Activated naive CD8-positive, alpha-beta T cell treated with anti-CD3 and anti-CD28 coated beads for 36 hours (primary cell): ENCODE measurements at places on chromosomes 5 and 9.

GRCh38 chr9:115978659-115979096 lies 174.9 kb upstream of the PAPPA start:
- DNase-seq: no peak

GRCh38 chr5:119315516-119315949 lies 40.3 kb upstream of the TNFAIP8 start:
- peak; percentile 63 for DNase-seq

- no peak for DNase-seq
Observed at GRCh38 chr9:112771359-112772214, 21.0 kb downstream of the SNX30 start.

DNA sequence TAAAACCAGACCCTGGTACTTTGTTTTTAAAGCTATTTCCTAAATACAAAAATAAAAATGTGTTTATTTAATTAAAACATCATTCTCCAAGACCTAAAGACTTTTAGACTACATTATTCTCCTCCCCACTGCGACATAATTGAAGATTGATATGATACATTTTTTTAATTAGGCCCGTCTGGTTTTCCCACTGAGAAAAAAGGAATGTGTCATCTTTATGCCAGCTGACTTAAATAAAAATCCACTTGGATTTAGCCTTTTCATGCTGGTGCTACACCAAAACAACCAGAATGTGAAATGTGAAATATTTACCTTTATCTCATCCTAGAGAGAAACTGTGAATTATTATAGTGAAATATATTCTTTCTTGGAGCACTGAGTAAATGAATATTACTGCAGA lies 155.5 kb upstream of the PPP1R2B start:
- no peak for DNase-seq

DNA sequence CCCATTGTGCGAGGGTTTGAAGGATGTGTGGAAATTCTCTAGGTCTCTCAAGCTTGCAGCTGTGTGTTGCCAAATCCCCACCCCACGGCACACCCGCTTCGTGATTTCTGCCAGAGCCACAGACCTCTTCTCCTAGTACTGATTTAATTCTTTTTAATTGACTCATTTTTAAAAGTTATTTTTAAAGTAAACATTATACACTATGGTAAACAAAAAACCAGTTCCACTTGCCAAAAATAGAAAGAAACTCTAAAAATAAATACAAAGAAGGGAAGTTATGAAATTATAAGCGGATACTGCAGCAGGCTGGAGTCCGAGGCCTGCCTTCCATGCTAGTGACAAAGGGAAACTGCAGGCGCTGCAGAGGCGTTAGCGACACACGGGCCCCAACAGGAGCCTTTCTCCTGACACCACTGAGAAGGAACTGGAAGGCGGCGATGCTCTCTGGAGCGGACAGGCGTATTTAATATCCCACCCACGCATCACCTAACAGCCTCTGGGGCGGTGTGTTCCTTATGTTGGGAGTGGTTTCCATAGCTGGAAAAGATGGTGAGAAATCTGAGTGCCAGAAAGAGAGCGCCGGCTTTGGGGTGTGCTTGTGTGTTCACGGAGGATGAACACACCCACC lies 122.5 kb downstream of the COL23A1 start:
- DNase-seq: no peak

DNA sequence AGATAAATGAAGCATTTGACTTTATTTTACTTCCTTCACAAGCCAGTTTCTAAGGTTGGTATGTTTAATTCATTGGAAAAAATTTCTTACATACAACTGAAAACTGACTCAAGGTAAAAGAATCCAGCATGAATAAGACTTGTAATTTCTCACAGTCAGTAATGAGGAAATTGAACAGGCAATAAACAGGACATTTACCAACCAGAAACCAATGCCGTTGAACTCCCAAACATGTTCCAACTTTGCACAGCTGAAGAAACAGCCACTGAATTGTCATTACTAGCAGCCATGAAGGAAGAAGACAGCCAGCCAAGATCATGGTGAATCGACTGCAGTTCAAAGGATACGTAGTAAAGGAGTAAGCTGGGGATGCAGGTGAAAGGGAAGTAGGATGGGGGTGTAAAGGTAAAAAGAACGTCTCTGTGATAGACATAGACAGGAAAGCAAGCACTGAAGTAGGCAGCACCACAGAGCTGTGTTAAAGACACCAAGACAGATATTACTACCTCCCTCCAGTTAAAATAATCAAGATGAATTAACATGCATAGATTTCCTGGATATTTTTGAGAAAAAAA lies 21.3 kb upstream of the SLC12A2 start:
- no peak for DNase-seq

- DNase-seq: no peak
Observed at GRCh38 chr5:111227801-111228200, 3.6 kb downstream of the CAMK4 start.

- no peak for DNase-seq
Observed at GRCh38 chr9:15213249-15213648, 93.8 kb downstream of the TTC39B start.

- DNase-seq: no peak
Observed at GRCh38 chr5:102666164-102666946, 88.8 kb upstream of the PAM start.

- DNase-seq: no peak
Observed at GRCh38 chr9:131838530-131839280, 98.8 kb upstream of the RAPGEF1 start.

GRCh38 chr5:149129181-149129580 lies 12.1 kb upstream of the ABLIM3 start:
- DNase-seq: no peak

GRCh38 chr9:136996361-136997292 lies at the start of gene CLIC3:
TSS of gene CLIC3 (minus strand) at chr9:136996568. CDS start at chr9:136996543, 25 bp downstream.
- peak; percentile 47 for DNase-seq

DNA sequence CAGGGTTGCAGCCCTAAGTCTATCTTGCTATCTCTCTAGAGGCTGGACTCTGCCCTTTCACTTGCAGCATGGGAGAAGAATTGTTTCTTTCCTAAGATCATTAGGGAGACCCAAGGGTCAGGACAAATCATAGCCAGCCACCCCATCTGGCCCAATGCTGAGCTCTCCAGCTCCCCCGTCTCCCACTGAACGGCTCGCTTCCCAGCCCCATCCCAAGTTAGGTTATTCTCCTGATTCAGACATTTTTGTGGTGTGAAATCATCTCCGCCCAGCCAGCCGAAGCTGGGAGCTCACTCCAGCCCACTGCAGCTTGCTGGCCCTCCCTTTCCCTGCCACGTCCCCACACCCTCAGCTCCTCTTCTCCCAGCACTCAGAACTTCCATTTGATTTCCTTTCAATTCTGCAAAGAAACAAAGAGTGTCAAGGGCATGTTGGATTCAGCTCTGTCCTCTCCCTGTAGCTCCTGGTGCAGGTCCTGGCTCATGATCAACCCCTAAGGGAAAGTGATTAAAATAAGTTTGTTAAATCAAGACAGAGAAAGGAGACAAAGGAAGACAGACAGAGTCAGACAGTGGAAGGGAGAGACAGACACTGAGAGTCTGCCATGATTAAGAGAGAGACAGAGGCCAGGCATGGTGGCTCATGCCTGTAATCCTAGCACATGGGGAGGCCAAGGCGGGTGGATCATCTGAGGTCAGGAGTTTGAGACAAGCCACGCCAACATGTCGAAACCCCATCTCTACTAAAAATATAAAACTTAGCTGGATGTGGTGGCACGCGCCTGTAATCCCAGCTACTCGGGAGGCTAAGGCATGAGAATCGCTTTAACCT lies 12.6 kb upstream of the SPARC start:
- no peak for DNase-seq

GRCh38 chr5:54645882-54646355 lies 128.4 kb downstream of the SNX18 start:
- DNase-seq: no peak

DNA sequence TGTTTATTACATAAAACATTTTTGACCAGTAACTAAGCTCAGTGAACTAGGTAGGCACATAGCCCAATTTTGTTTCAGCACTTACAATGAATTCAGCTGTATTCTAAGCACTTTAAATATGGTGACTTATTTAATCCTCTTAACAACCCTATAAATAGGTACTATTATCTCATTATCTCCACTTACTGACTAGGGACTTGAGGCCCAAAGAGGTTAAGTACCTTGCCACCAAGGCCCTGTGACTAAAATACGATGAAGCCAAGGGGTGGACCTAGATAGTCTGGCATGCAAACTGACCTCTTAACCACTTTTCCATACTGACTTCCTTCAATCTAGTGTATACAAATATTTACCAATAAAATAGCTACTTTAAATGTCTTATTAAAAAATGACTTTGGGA lies 266.4 kb downstream of the ZNF608 start:
- DNase-seq: no peak

- DNase-seq: peak; percentile 62
Observed at GRCh38 chr5:16617274-16617968, 624 bp upstream of the RETREG1 start.

DNA sequence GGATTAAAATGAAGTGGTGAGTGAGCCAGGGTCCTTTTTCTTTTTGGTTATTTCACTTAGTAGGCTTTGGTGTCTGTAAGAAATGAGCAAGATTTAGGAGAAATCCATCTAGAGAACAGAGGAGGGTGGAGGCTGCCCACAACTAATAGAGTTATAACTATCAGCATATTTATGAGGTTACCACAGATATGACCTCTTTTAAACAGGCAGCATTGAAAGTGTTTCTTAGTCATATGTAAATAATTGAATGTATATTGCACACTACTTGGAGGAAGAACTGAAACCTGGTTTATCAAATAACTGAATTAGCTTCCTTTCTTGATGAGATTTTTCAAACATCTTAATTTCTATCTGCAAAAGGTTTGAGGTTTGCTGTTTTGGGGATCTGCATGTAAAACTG lies 483.1 kb upstream of the PIK3R1 start:
- DNase-seq: no peak

- DNase-seq: no peak
Observed at GRCh38 chr5:113760486-113760885, 247.0 kb downstream of the YTHDC2 start.

- DNase-seq: no peak
Observed at GRCh38 chr9:115025721-115026120, 92.2 kb downstream of the TNC start.

GRCh38 chr5:82785882-82786509 lies 291.2 kb downstream of the TMEM167A start:
- DNase-seq: no peak

- no peak for DNase-seq
Observed at GRCh38 chr5:72383280-72383679, 63.1 kb downstream of the PTCD2 start.

- DNase-seq: no peak
Observed at GRCh38 chr5:79850316-79850822, 140.7 kb downstream of the MTX3 start.

- DNase-seq: no peak
Observed at GRCh38 chr9:18297056-18297841, 176.7 kb upstream of the ADAMTSL1 start.

GRCh38 chr5:161547738-161548486 lies 1.4 kb upstream of the GABRB2 start:
- no peak for DNase-seq

DNA sequence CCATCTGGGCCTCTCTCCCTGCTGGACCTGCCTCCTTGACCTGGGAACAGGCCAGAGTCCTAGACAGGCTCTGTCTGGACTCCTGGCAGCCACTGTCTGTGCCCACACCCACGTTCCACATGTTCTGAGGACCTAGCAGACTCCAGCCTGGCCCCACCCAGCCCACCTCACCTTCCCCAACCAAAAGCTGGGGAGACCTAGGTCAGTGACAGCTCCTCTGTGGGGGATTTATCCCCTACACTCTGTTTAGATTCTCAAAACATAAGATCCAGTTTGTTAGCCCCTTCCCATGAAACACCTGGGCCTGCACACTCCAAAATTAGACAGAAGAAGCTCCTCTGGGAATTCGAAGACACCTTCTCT lies 59.8 kb upstream of the ADAMTS2 start:
- no peak for DNase-seq

DNA sequence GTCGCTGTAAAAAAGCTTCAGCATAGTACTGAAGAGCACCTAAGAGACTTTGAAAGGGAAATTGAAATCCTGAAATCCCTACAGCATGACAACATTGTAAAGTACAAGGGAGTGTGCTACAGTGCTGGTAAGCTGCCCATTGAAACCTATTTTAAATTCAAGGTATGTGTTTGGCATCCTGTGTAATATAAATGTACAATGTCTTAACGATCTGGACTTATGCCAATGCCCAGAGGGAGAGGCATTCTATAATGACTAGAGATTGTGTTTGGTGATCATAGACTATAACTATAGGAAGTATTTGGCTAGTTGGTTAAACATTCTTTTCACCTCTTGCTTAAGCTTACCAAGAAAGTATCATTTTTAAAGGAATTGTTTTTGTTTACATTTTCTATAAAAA lies 95.7 kb downstream of the INSL6 start:
- DNase-seq: no peak

DNA sequence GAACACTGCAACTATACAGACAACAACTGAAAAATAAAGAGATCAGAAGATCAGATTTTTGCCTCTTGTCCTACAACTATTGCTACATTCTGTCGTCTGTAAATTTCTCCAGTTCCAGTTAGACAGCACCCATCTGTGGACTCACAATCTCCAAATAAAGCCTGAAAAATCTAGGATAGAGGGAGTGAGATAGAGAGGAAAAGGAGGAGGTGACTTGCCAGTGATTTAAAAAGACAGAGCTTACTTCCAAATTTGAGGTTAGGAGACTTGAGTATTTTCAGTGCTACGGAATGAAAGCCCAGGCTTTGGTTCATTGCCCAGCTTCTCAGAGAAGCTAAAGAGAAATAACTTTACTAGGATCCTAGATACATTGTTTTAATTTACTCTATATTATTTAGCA lies 63.6 kb downstream of the PTCD2 start:
- no peak for DNase-seq

DNA sequence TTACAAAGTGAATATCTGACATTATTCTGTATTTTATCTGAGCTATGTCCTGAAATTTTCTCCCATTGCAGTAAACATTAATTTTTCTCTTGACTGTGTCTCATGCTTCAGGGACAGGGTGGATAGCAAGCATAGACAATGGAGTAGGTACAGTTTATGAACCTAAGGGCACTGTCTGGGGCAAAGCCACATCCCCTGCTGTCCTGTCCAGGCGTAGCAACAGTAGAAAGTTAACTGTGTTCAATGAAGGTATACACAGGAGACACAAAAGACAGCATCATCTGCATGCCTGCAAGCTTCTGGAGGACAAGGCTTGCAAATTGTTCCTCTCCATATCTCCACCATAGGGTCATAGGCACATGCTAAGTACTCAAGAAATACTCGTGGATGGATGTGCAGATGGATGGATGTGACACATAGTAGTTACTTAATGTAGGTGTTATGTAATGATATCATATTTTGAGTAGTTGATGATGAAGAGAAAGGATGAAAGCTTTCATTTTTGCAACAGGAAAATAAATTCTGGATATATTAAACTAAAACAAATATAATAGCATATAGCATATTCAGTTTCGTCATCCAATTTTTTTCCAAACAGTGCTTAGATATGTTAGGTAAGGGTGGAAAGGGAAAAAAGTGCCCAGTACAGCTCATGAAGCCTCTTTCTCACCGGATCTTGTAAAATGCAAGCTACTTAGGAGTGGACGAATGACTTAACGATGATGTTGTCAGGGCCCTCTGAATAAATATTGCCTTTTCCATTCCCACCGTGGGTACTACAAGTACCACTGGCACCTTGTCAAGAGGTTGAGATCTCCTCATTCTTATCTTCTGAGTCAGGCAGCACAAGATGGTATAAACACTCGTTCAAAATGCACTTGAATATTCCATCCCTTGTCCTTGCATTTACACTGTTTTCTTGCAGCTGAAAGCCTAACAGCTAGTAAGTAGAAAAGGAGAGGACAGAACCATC lies 19.9 kb upstream of the ZSWIM6 start:
- no peak for DNase-seq

- no peak for DNase-seq
Observed at GRCh38 chr5:14913096-14913495, 41.5 kb upstream of the ANKH start.
